ENCODE measurements at places on chromosomes 5 and 9.

GRCh38 chr9:116276196-116276493 is 122.6 kb downstream of the PAPPA start:
- no peak for DNase-seq

DNA sequence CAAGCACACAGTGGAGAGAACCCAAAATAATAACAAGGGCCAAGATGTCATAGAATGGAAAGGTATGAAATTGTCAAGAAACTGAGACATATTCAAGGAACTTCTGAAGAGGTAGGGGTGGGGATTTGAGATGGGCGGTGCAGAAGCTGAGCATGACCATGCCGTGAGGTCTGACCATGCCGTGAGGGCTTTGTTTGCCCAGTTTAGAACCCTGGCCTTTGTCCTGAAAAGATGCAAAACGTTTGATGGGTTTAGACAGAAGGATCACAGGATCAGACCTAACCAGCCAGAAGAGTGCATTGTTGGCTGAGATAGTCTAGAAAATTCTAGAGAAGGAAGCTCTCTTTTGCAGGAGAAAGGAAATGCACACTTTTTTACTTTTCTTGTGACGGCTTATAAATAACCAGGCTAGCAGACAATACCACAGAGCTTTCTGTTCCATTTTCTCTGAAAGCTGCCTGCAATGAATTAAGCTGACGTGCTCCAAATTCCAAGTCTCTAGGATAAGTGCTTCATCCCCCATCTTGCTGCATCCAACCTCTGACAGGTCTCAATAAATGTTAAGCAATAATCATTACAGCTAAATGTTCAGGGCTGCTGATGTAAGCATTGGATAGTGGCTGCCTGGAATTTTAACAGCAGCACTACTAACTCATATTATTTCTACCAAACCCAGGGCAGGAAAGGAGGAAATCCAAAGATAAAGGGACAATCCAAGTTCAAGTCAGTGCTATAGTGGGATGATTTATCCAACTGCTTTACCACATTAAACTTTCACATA is 110.9 kb upstream of the IL6ST start:
- no peak for DNase-seq

DNA sequence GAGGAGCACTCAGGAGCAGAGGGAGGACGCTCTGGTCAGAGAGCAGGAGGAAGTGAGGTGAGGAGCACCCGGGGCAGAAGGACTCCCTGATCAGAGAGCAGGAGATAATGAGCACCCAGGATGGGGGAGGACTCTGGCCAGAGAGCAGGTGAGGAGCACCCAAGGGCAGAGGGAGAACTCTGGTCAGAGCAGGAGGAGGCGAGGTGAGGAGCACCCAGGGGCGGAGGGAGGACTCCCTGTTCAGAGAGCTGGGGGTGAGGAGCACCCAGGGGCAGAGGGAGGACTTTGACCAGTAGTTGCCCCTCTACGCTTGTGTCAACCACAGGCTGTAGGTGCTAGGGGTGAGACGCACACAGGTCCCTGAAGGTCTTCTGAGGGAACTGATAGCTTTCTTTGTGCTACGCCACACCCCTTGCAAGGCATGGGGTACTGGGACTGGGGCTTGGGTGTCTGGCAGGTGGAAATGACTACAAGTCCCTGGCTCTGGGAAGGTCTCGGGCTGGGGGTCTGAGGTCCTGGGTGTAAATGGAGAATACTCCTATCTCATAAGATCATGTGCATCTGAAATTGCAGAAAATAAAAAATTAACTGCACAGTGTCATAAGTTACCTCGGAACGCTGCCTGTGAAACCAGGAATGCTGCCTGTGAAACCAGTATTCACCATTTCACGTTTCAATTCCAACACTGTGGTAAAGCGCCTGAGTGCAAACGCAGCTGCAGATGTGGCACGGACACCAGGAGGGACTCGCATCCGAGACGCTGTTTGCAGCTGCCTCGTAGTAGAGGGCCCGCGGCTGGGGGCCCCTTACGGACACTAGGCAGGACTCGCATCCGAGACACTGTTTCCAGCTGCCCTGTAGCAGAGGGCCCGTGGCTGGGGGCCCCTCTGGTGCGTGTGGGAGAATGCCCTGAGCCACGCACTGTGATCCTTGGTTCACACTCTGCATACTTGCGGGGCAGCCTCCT is 27.0 kb upstream of the SLC6A3 start:
- DNase-seq: no peak

GRCh38 chr5:43041110-43041668 is 1.1 kb upstream of the ANXA2R start:
- peak; percentile 80 for DNase-seq

DNA sequence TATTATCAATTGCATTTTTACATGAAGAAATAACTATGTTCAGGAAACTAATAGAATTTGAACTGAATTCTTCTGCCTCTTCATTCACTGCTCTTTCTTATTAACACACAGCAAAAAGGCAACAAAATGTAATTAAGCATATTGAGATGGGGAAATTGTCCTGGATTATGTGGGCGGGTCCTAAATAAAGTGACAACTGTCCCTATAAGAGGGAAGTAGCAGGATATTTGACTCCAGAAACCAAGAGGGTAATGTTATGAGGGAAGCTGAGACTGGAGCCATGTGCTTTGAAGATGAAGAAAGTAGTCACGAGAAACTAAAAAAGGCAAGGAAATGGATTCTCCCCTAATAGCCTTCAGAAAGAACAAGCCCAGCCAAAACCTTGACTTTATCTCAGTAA is 311.2 kb upstream of the PIK3R1 start:
- no peak for DNase-seq

- DNase-seq: no peak
Observed at GRCh38 chr9:92315456-92315855, 9.7 kb downstream of the NOL8 start.

GRCh38 chr5:175819090-175819425 is 52.3 kb upstream of the CPLX2 start:
- DNase-seq: no peak

DNA sequence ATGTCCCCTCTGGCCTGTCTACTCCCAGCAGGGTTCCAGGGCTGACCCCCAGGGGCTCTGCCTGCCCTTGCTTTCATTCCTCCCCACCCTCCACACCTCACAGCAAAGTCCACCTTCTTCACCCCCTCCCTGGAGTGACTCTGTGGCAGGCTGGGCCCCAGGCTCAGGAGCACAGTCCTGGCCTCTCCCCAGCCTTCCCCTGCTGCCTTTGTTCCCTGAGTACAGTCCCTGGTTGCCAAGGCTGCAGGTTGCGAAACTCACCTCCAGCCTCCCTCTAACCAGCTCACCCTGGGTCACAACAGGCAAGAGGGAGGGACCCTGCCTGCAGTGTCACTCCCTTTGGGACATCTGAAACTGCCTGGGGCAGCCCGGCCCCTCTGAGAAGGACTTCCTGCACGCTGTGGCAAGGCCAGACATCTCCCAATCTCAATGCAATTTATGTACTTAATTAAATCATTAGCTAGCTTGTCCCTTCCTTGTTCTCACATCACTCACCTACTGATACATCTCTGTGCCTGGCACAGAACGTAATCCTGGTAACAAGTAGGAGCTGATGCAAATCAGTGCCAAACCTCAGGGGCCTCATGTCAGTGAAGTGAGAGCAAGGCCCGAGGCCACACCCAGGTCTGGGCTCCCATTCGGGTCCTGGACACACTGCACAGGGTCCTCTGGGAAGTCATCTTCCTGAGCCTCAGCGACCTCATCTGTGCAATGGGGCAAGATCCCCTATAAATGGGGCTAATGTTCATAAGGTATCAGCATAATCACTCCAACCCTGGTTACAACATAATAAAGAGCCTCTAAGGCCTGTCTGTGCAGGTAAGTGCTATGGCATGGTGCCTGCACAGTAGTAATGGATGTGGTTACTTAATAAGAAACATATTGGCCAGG is 27.3 kb upstream of the TRIM14 start:
- DNase-seq: peak; percentile 97

DNA sequence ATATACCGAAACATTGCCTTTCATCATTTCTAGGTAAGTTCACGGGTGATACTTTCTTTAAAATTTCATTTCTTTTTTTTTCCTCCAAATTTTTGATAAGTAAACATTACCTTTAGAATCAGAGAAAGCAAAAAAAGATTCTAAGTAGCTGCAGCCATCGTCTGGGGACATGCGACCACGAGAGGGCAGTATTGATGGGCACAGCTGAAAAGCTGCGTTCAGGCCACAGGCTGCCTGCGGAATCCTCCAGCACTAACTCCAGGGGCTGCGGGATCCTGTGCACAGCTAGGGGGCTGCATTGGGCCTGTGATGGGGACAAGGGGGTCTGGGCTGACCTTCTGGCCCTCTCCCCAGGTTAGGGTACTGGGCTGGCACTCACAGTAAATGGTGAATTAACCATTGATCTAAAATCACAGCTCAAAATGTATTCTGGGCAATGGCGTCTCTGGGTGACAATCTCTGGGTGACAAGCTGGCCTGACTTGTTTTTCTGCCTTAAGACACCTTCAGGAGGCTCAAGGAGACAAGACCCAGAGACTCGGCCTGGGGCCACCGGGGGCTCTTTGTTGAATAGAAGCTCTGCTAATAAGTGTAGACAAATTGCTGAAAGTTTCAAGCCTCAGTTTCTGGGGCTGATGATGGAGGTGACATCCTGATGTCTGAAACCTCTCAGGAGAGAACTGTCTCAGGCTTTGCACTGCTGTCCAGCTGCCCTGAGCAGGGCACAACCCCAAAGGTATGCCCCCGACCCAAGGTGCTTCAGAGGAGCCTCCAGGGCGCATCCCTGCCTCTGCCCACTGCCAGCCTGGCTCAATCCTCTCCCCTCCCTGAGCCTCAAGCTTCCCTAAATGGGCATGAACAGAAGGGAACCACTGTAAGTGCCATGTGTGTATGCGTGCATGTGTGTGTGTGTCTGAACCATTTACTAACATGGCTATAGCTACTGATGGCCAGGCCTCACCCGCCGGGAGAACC is 44.3 kb upstream of the SARDH start:
- DNase-seq: peak; percentile 69

- DNase-seq: peak; percentile 18
Observed at GRCh38 chr9:87796196-87796595, 70.3 kb downstream of the CTSL start.

DNA sequence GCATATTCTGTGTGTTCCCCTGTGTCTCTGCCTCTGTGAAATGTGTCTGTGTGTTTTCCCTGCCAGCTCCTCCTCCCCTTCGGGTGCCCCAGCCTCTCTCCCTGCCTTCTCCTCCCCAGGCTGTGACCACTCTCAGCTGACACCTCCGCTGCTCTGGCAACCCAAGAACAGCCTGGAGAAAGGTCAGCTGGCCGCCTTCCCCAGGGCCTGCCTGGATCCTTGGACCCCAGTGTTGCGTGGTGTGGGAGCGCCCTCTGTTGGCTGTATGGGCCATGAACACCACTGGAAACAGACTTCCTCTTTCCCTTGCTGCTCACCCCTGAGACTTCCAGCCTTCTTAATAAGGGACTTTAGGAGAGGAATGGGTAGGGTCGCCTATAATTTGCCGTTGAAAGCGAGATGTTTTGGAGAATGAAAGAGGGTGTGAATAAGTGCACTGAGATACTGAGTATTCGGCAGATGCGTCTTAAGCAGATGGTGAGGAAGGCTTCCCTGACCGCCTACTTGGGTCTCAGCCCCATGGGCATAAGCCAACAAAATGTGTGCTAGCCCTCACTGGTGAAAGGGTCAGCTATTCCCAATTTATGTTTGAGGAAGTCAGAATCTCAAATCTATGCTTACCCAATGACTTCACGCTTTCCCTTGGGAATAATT is 114.9 kb upstream of the TRIM32 start:
- DNase-seq: peak; percentile 71

DNA sequence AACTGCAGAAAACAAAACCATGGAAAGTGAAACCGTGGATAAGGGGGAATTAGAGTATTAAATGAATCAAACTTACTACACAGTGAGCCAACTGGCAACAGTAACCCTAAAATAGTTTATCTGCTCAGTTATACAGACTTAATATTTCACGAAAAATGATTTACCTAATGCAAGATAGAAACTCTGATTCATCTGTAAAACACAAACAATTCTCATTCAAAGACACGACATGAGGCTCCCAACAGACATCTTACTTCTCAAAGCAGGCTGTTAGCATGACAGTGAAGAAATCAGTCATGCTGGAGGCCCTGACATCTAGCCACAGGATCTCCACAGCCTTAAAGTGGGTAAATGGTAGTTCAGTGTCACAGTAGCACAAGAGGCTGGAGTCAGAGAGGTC is 131.2 kb downstream of the FBN2 start:
- no peak for DNase-seq

DNA sequence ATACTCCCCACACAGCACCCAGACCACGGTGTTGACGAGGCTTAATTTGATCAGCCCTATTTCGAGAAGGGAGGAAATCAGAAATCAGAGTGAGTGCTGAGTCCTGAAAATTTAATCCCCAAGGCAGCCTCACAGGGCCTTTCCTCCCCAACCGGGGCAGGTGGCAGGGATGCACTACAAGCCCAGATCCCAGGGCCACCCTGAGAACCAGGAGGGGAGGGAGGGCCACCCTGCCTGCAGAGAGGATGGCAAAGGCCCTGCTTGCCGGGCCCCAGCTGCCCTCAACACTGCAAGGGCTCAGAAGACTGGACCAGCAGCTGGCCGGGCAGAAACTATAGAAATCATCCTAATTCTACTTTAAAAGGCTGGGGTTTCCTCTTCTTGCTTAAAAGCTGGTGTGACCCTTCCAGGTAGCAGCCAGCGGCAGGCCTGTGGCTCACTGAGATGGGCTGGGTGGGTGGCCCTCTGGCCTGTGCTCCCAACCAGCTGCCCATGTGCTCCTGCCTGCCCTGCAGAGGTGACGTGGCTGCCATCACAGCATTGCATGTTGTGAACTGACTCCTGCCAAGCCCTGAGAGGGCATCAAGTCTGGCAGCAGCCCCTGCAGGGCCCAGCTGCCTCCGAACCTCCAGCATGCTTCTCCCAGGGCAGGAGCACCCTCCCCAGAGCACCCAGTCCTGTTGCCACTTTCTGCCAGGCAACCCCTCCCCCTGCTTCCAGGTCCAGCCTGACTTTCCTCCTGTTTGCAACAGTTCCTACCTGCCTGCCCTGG is 122.8 kb downstream of the ADAMTS2 start:
- no peak for DNase-seq

DNA sequence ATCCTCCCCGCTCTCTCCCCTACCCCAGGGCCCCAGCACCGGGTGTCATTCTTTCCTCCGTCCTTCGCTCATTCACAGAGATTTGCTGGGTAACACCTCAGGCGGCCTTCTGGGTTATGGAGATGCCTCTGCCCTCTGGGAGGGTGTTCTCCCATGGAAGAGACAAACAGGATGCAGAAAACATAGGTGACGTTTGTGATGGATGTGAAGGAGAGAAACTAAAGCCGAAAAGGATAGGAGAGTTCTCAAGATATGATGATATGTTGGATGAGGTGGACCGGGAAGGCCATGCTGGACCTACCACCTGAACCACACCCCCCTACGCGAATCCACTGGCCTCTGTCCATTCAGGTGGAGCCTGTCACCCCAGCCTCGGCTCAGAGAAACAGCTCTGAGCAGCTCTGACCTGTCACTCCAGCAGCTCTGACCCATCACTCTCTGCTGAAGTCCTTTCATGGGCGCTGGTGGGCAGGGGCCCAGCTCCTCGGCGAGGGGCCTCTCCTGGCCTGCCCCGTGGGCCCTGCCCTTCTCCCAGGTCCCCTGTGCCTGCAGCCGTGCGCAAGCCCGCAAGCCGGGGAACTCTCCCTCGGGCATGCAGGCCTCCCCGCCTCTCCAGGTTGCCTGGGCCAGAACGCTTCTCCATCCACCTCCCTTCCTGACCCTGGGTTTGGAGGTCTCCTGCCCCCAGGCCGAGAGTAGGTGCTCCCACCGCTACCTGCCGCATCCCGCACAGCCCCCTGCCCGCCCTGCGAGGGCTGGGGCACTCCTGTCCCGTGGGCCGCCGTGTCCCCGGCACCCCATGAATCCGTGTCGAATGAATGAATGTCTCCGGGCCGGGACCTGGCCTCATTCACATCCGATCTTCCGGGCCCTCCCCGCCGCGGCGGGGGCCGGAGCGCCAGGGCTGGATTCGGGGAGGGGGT is 717 bp upstream of the NCS1 start:
- DNase-seq: no peak

GRCh38 chr9:133888048-133888808 is 103.9 kb downstream of the VAV2 start:
- no peak for DNase-seq
